Esophagus mucosa (tissue), 1 donor: ENCODE measurements at places on chromosomes 6 and 20.

DNA sequence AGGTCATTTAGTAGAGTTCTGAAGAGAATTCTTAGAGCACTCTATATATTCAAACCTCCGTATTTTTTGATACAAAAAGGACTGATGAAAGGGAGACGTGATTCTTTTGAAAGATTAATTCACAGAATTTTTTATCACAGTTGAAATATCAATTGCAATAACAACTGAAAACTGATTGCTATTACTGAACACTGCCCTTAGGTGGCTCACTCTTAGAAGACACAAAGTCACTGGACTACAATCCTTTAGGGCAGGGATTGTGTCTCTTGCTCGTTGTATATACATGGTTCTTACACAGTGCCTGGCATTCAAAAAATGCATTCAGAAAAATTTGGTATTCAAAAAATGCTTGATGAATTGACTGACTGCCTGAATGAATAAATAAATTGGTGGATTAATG is 17.1 kb upstream of the CALHM6 start:
- ATAC-seq, result peak; percentile 66

GRCh38 chr6:56223995-56224394 is 23.4 kb downstream of the COL21A1 start:
- ATAC-seq, result peak; percentile 58

DNA sequence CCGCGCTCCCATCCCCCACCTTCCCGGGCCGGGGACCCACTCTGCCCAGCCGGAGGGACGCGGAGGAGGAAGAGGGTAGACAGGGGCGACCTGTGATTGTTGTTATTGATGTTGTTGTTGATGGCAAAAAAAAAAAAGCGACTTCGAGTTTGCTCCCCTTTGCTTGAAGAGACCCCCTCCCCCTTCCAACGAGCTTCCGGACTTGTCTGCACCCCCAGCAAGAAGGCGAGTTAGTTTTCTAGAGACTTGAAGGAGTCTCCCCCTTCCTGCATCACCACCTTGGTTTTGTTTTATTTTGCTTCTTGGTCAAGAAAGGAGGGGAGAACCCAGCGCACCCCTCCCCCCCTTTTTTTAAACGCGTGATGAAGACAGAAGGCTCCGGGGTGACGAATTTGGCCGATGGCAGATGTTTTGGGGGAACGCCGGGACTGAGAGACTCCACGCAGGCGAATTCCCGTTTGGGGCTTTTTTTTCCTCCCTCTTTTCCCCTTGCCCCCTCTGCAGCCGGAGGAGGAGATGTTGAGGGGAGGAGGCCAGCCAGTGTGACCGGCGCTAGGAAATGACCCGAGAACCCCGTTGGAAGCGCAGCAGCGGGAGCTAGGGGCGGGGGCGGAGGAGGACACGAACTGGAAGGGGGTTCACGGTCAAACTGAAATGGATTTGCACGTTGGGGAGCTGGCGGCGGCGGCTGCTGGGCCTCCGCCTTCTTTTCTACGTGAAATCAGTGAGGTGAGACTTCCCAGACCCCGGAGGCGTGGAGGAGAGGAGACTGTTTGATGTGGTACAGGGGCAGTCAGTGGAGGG is 2.8 kb downstream of the SOX4 start:
- ATAC-seq, result no peak

- peak; percentile 51 for ATAC-seq
Observed at GRCh38 chr20:3407040-3407770, at the start of gene DNAAF9. DNAAF9 (minus strand) TSS chr20:3407669; CDS start chr20:3407557, 112 bp downstream.

GRCh38 chr6:30075790-30076732 is 492 bp upstream of the RNF39 start:
- peak; percentile 78 for ATAC-seq

GRCh38 chr20:31788578-31788977 is 30.6 kb upstream of the MYLK2 start:
- ATAC-seq, result no peak

DNA sequence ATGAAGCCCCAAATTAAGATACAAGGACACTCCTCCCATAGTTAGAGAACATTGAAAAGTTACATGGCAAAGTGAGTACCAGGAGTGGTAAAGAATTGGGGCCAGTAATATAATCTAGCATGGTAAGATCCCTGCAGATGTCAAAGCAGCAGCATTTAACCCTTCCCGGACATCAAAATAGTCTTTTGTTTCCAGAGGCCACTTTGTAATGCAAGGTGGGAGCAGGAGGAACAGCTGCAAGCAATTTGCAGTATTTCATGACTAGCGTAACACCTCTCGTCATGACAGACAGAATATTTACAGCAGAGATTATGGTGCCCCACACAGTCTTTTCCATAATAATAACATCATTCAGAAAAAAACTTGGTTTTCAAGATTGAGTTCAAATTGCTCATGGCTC is 123.2 kb upstream of the VGLL2 start:
- no peak for ATAC-seq
